ENCODE measurements at places on chromosomes 16 and 17. TPM values are rescaled to one million over a fixed set of nuclear protein-coding genes. Genes with fewer than 3 reads are reported as not detected.

- no peak for DNase-seq
These were observed 41.5 kb downstream of the C16orf82 start for GRCh38 chr16:27108051-27108770.

DNA sequence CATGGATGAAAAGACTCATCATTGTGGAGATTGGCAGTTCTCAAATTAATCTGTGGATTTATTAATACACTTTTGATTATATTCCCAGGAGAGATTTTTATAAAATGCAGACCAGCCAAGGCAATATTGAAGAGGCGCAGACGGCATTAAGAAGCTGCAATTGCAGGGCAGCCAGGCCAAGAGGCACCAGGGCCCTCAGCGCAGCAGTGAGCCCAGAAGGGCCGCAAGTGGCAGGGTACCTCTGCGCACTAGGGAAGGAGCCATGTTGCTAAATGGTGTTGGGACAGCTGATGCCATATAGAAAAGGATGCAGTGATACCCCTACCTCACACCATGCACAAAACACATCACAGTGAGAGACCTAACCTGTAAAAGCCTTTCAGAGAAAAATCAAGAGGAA lies 36.6 kb upstream of the CHMP6 start:
- no peak for DNase-seq

The CHST4 gene
- not detected for total RNA-seq

DNA sequence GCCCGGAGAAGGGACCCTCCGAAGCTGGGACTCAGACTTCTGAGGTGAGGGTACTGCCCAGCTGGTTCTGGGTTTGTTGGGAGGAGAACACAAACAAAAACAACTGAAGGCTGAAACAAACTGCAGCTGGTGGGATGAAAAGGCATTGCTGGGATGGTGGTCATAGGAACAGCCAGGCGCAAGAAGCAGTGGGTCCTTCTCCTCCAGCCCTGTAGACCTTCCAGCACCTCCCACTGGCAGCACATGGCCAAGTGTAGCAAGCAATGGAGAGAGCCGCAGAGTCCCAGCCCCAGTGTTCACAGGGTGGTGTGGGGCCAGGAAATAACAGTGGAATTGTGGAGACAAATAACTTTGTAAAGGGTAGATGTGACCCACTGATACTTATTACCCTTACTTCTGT lies 48.7 kb upstream of the FOXJ1 start:
- no peak for DNase-seq

- DNase-seq = no peak
These were observed 11.5 kb downstream of the NHERF1 start for GRCh38 chr17:74759941-74760340.

DNA sequence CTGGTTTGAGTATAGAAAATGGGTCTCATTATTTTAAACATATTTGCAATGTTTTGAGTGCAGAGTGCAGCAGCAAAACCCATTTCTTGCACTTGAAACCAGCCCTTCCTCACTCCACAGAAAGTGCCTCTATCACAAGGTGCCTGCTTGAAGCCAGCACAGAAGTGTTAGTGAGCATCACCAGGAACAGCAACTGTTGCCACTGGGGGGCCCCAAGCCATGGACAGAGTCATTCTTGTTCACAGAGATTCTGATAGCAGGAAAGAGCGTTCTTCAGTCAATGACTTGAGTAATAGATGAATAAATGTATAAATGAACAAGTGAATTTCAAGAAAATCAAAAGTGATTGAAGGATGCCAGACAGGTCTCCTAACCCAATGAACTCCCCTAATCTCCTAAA lies 45.6 kb downstream of the CHD9NB start:
- no peak for DNase-seq

DNA sequence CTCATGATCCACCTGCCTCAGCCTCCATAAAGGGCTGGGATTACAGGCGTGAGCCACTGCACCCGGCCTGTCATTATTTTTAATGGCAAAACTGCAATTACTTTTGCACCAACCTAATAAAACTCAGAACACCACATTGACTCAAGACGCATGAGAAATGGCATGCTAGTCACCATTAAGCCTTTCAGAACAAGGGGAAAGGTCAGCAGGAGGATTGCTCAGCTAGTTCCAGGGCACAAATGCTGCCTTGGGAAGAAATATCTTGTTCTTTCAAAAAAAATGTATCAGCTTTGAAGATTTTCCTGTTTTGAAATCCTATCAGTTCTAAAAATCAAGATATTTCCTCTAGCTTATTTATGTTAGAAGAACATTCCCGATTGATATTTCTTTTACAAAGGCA lies 32.4 kb upstream of the CDYL2 start:
- DNase-seq = no peak

GRCh38 chr17:4997302-4998026 lies at the start of the genes INCA1 and KIF1C:
Gene INCA1 (minus strand): TSS chr17:4997522. CDS start chr17:4994437, 3,085 bp downstream.
Gene KIF1C (plus strand): TSS chr17:4997950. CDS start chr17:5000247, 2,297 bp downstream.
- DNase-seq = peak; percentile 94

The SYNGR3 gene
- 1.3 TPM for total RNA-seq

DNA sequence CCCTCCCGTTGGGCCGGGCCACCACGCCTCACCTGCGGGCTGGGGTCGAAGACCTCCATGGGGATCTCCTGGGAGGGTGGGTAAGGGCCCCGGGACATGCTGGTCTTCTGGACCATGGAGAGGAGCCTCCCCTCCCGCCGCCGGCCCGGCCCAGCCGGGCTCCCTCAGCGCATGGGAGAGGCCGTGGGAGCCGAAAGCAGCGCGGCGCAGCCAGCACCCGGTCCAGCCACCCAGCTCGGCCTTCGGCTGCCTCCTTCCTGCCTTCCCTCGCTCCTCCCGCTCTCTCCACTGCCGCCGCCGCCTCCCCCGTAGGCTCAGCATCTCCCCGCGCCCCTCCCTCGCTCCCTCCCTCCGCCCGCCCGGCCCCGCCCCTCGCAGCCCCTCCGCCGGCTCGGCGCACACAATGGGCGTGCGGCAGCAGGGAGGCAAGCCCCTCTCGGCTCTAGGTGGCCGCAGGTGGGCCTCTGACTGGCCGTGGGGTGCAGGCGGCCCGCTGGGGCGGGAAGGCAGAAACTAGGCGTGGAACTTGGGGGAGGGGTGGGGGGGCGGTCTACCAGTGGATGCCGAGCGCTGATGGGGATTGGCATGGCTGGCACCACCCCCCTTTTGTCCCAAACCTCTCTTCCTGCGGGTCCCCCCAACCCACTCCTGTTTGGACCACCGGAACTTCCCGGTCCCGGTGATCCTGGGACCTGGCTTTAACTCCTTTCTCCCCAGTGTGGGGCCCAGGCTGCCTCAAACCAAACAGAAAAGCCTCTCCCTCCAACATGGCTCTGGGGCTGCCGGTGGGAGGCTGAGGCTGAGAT lies at the start of gene CACNB1:
Gene CACNB1 (minus strand): TSS at position 290 of the 806 bp plus-strand sequence. CDS start 174 bp downstream, at position 116.
- DNase-seq = peak; percentile 86

DNA sequence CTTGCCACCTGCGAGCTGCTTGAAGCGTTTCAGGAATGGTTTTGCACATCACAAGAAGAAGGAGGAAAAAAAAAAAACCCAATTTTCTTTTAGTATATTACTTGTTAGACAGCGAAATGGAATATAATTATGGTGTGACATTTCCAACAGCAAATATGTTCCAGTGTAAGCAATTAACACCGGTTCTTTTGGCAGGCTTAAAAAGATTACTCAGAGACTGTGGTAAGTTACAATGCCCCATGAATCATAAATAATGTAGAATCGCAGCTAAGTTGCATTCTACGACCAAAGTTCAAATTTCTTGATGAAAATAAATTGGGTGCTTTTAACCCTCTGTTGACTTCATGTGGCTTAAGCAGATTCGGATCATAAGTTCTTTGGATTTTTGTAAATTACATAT lies 245.2 kb downstream of the XYLT1 start:
- no peak for DNase-seq

DNA sequence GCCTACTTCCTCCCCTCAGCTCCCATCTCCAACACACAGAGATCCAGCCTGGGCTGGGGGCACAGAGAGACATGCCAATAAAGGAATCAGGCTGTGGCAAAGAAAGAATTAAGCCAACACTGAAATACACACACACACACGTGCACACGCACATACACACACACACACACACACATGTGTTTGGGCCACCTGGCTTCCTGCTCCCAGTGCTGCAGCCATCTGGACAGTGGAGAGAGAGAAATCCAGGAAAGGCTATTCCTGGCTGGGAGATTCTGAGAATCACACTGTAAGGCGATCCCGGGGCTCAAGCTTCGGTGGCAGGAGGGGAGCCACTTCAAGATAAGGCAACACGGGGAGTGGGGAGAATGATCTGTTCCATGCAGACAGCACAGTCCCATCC lies 72.4 kb downstream of the NOG start:
- no peak for DNase-seq

The CDYL2 gene
- total RNA-seq = 7.5 TPM

GRCh38 chr16:67425580-67425979 lies 5.3 kb upstream of the HSD11B2 start:
- DNase-seq = no peak

DNA sequence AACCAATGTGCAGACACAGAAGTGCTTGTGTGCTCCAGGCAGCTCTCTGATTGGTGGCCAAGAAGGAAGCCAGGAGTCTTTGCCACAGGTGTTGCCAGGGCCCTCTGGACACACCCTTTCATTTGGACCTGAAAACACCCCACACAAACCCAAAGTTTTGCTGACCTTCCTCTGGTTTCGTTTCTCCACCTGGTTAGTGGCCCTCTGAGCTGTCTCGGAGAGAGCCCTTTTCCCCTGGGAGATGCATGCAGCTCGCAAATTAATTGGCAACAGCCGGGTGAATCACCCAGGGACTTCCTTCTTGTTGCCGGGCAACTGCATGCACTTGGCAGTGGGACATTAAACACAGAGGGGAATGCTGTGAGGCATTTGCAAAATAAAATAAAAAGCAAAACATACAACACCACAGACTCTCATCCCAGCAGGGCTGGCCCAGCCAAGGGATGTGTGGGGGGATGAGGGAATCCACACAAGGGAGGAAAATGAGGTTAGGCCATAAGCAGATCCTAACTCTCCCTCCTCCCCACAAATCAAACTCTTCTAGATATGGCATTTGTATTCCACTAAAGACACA lies 286.6 kb downstream of the SOX9 start:
- DNase-seq = peak; percentile 76

DNA sequence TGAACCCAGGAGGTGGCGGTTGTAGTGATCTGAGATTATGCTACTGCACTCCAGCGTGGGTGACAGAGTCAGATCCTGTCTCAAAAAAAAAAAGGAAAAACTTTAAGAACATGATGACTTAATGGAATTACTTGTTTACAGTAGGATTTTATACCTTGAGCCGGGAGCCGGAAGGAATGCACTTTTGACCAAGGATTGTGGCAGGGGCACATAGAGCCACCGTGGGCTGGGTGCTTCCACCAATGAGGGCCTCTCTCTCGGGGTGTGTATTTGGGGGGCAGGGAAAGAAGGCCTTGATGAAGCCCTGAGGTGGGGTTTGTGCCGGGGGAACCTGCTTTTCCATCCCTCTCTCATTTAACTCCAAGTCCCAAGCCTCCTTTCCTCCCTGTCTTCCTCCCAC lies 6.7 kb upstream of the NAGPA start:
- no peak for DNase-seq

The ITGB4 gene
- 307 TPM for total RNA-seq

DNA sequence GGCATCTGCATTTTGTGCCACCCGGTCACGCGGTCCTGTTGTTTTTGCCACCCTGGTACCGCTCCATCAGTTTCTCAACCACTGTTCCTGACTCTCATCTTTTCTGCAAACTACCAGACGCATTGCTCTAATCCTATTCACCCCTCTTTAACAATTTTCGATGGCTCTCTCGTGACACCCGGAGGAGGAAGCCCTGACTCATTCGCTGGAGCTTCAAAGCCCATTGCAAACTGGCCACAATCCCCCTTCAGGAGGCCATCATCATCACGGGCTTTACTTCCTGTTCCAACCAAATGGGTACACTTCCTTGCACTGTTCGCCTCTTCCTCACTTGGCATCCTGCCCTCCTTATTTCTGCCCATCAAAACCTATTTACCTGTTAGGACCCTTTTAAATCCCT lies 155.3 kb downstream of the RGS9 start:
- DNase-seq = no peak

DNA sequence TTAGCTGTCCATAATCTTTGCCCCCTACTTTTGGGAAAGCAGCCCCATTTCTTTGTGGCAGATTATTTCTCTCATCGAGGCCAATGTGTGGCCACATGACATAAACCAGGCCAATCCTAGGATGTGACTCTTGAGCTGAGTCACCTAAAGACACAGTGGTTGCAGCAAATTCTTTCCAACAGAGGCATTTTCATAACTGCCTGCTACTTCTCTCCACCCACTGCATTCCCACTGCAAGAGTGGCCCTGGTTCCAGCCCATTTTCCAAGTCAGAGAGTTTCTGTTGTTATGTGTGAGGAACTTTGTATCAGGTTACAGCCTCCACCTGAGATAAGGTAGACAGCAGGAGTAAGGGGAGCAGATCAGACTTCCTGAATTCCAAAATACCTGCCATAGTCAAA lies 195.2 kb downstream of the RGS9 start:
- no peak for DNase-seq

DNA sequence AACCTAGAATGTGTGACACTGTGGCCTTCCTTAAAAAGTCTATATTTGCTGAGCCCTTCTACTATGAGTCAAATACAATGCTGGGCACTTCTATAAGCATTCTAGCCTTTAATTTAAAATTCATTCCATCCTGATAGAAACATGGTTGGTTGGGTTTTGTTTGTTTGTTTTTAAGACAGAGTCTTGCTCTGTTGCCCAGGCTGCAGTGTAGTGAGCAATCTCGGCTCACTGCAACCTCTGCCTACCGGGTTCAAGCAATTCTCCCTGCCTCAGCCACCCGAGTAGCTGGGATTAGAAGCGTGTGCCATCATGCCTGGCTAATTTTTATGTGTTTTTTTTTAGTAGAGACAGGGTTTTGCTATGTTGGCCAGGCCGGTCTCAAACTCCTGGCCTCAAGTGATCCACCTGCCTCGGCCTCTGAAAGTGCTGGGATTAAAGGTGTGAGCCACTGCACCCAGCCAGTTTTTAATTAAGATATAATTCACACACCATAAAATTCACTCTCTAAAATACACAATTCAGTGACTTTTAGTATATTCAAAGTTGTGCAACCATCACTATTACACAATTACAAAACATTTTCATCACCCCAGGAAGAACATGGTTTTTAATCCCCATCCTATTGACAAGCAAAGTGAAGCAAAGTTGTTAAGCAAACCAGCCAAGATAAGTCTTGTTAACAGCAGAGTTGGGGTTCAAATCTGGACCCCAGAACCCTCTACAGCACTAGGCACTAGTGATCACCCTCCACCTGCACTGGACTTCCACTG lies 42.8 kb downstream of the CMTM4 start:
- DNase-seq = no peak

DNA sequence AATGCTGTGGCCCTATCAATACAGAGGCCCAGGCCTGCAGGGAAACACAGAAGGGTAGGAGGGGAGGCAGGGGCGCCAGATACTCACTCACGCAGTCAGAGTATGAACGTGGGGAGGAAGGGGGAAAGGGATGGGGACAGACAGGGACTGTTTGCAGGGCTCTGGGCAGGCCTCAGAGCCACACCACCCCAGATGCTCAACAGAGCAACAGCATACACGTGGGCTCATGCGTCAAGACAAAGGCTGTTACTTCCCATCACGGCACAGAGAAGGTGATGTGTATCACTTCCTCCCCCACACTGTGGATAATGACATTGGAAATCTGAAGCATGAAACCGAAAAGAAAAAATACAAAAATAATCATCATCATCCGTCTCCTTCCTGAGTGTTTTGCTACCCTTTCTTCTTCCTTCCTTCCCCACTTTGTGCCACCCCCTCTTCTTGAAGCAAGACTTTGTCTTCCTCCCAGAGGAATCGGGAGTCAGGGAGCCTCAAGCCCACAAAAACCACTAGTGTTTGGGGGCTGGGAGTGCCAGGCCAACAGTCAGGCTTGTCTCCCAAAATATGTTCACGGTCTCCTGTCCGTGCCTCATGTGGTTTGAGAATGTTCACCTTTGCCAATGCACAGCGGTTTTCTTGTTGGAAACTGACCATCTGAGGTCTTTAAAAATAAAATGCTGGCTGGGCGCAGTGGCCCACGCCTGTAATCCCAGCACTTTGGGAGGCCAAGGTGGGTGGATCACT lies 20.1 kb downstream of the SLC39A11 start:
- DNase-seq = no peak
